ENCODE measurements at places on chromosomes 3 and 15.

DNA sequence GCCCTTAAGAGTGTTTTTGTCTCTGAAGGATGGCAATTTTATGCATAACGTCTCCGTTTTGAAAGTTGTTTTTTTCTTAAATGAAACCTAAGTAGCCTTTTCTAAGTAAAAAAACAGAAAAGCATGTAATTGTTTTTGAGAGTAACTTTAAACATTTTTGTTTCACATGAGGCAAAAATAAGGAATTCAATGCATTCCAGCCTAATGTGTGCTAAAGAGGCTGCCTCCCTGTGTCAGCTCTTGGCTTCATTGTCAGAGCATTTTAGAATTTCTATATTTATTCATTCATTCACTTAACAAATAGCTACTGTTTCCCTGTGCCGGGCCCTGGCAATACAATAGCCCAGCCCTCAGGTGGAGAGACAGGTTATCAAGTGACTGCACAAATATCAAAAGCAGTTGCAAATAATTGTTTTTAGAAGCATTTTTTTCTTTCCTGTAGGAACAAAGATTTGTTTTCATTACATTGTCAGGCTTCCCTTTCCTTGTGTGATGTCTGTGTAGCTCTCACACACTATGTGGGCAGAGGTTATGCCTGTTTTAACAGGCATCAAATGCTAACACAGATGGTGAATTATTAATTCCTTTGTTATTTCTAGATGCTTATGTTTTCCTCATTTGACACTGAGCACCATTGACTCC, 81.9 kb downstream of the CCK start:
- H3K36me3 ChIP-seq = peaks cover 4% of the 10 kb centered on the region
- no peaks in the 10 kb centered on the region for H3K27me3 ChIP-seq
- no peak overlapping the region for H3K4me3 ChIP-seq
- H3K27ac ChIP-seq = no peak overlapping the region

- DNase-seq = no peak
- H3K4me3 ChIP-seq = no peak overlapping the region
- no peak overlapping the region for H3K27ac ChIP-seq
- peaks cover 2% of the 10 kb centered on the region for H3K36me3 ChIP-seq
- no peaks in the 10 kb centered on the region for H3K4me1 ChIP-seq
- H3K27me3 ChIP-seq = peaks cover 45% of the 10 kb centered on the region
These were observed 185.9 kb downstream of the ERC2 start for GRCh38 chr3:56282341-56282740.

DNA sequence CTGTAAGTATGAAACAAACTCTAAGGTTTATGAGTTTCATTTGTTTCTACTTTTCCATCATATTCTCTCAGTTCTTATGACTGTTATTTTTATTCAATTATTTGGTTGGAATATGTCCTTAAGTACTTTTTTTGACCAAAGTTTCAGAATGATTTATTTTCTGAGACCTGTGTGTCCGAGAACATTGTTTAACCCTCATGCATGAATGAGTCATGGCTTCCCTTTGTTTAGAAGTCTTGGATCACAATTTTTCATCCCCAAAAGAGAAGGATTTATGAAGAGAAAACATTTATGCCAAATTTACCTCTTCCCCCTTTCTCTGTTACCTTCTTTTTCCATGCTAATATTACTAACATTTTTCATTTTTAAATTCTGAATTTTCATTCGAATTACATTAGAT, 518.0 kb upstream of the NR2F2 start:
- no peaks in the 10 kb centered on the region for H3K27me3 ChIP-seq
- H3K36me3 ChIP-seq = no peaks in the 10 kb centered on the region
- no peak overlapping the region for H3K4me3 ChIP-seq
- H3K27ac ChIP-seq = no peak overlapping the region
- no peaks in the 10 kb centered on the region for H3K4me1 ChIP-seq

GRCh38 chr15:76682259-76682658, 222.9 kb downstream of the SCAPER start:
- DNase-seq = no peak
- no peak overlapping the region for H3K27ac ChIP-seq
- H3K27me3 ChIP-seq = no peaks in the 10 kb centered on the region
- peaks cover 6% of the 10 kb centered on the region for H3K36me3 ChIP-seq

Data from T-helper 17 cell (primary cell).